IPS DF 19.7 (cell line): ENCODE measurements at places on chromosomes 1 and 21.

DNA sequence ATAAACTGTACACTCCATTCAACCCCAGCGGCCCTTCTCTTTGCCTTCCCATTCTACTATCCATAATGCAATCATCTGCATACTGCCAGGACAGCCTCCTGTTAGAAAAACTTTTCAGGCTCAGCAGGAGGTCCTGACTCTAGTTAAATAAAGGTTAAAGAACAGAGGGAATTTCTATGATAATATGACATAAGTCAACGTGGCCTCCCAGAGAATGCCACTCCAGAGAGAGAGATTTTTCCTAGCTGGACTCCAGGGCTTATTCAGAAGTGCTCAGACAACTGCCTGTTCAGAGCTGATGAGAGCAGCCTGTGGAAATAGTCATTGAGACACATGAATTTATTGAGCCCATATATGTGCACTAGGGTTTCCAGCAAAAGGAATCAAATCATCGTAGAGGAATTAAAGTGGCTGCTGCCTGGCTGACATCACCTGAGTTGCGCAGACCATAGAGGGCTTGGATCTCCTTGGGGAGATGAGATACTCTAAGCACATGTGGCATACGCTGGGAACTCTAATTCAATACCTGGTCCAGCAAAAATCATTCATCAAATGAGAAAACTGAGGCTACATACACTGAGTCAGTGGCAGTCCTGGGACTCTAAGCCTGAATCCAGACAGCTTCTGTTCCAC lies 736.2 kb downstream of the PTPRU start:
- no peak for DNase-seq

DNA sequence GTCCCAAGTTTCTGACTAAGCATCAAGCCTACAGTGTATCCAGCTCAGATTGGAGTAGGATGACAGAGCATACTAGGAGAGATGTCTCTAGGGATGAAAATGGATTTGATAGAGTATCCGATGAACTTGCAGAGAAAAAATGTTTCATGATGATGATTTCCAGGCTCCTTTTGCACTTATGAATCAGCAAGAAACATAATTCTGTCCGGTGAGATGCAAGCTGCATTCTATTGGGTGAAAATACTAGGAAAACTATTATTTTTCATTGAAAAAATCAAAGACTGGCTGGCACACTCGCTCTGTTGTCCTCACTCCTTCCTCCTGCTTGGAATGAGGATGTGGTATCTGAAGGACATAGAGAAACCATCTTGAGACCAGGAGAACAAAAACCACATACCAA lies 35.4 kb upstream of the RAB3GAP2 start:
- DNase-seq: no peak

- DNase-seq: no peak
Observed at GRCh38 chr1:17016317-17016661, 4.6 kb upstream of the ATP13A2 start.

- no peak for DNase-seq
Observed at GRCh38 chr21:43208561-43209332, 39.9 kb downstream of the CRYAA start.

DNA sequence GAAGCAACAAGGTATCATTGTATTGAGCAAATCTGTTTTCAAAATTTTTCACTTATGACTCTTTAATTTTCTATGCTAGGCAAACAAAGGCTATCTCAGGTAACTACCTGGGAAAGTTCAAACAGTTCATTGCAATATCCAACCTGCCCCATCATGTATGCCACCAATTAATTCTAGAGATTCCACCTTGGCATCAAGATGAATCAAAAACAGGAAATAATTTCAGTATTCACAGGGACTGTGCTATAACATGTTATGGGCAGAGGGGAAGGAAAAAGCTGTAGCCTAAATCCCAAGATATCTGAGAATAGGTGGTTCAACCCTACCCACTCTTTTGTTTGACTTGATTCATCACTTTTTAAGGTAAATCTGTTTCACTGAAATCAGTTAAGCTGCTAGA lies 67.5 kb upstream of the SH3GLB1 start:
- no peak for DNase-seq

GRCh38 chr1:147273409-147274336 lies 31.2 kb downstream of the CHD1L start:
- DNase-seq: no peak
